Astrocyte (in vitro differentiated cells and primary cell): ENCODE measurements at places on chromosomes 5 and 9.

DNA sequence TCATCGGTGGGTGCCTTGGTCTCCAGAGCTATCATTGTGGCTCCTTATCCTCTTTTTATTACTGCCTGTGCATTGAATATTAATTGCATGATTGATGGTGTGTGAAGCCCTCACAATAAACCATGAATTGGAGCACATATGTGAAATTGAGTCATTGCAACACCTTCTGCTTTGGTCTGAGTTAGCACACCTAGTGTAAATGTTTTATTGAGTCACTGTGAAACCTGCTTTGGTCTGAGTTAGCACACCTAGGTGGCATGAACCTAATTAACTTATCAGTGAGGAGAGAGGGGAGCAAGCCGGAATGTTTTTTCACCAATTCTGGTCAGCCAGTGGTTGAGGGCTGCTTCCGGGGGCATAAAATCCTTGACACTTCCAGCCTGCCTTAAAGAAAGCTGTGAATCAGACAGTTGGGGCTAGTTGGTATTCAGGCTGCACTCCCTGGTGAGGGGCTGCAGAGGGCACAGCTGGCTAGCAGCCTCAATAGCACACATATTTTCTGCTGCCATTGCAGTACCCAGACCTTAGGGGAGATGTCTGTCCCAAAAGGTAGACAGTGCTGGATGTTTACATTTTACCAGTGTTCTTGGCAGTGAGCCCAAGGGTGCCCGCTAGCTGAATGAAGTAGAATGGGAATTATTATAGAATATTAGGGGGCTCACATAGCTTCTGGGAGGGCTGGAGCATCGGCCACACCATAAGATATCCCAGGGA, 76.5 kb upstream of the GOLM1 start:
- DNase-seq, result no peak

DNA sequence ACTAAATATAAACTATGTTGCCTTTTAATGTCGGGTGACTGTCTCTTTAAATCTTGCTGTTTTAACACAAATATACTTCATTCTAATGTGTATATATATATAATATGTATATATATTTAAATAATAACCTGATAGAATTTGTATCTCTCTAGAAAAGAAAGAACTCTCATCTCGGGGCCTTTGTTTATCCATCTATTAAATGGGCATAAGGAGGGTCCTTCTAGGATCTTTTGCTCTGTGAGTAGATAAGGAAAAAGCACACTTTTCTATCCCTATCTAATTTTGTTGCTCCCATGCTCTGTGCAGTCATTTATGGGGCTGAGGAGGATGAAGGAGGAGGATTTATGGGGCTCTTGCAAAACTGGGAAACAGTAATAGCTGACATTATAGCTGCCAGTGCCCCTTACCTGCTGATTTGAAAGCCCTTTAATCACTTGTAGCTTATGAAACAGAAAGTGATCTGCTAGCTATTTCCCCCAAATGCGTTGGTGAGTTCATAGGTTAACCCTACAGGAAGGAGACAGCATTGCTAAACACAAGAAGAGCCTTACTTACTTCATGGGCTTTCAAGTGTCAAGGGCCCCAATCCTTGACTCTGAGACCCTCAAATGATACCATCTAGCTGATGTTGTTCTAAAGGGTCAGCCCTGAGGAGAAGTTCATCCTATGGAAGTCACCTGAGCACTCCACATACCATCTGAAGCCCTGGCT, 5.8 kb upstream of the PPARGC1B start:
- no peak for DNase-seq

DNA sequence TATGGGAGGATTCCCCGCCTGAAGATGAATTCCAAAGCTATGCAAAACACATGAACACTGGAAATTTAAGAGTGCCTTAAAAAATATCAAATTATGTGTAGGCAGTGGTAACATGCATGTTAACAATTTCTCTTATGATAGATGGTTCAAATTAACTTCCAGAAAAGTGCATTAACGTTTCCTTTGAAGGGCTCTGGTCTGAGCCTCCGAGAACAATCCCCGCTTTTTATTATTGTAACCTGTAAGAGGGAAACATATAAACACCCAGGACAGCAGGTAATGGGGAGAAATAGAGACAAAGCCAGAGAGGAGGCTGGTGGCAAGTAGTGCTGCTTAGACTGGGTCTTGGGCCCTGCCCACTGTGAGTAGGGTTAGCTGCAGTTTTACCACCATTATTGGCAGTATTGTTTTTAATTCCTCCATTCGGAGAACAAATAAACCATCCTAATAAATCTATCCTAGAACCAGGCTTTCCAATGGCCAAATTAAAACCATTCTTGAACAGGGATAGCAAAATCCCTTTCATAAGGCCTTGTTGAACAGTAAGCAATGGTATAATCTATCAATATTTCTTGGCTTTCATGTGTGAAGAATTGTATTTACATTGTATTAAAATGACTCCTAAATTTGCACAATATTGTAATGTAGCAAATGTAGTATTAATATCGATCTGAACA, 6.3 kb downstream of the NR2F1 start:
- DNase-seq, result no peak

GRCh38 chr9:32441678-32442077, 57.2 kb downstream of the ACO1 start:
- DNase-seq, result no peak

DNA sequence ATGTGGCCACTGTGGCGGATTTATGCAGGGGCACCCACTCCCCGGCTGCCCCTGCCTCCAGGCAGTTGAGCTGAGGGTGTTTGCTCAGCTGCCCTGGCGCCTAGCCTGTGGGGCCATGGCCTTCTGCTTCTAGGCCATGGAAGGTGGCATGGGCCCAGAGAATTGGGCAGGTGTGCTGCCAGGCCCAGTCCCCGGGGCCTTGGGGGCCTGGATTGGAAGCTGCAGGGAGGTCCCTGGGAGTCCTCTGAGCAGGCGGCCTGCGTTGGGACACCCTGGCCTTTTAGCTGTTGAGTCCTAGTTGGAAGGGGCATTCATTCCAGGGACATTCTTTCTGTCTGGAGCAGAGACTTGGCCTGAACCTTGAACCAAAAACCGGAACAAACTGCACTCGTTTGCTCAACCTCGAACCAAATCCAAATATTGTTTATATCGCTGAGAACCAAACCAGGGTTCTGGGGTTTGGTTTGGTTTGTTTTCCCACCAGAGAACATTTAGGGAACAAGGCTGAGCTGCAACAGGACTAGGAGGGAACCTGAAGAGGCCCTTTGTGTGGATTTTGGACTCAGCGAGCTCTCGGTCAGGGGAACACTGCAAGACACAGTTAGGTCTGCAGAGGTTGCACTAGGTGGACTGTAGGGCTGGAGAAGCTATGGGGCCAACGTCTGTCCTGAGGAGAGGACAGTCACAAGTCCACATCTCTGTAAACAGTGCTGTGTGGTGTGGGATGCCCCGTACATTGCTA, 116.8 kb downstream of the BOD1 start:
- DNase-seq, result no peak

DNA sequence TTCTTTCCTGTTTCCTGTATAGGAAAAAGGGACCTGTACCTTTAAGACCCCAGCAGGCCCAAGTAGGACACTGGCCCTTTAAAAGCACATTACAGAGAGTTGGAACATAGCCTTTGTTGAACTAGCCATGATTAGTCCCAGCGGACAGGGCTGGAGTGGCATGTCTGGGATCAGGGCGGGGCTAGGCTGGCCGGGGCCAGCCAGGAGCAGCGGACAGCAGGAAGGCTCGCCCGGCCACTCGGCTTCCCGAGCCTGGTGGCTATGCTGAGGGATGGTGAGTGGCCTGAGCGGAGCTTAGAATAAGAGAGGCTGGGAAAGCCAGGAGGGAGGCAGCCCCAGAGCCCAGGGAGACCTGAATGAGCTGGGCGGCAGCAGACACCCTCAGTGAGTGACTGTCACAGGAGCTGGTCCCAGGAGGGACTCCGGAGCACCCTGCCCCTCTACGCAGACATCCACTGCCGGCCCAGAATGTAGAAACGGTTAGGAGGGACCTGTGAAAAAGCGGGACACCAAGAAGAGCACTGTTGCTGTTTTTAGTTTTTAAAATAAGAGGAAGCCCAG, 92.1 kb downstream of the DAB2IP start:
- peak; percentile 75 for DNase-seq

GRCh38 chr5:173869316-173869715, 18.8 kb upstream of the CPEB4 start:
- no peak for DNase-seq

DNA sequence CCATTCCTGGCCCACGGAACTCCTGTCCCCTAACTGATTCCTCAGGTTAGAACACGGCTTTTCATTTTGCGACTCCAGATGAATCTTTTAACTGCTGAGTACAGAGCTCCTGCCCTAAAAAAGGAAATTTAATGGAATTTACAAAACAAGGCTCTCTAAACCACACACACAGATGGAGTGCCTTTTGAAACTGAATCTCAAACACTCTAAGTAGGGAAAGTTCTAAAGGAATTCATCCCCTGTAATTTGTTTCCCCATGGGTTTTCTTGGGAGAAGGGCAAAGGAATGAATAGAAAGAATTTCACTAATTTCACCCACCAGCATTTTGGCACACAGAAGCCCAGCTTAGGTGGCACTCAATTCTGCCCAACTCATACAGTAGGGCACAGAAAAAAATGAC, 106.5 kb downstream of the THBS4 start:
- no peak for DNase-seq

DNA sequence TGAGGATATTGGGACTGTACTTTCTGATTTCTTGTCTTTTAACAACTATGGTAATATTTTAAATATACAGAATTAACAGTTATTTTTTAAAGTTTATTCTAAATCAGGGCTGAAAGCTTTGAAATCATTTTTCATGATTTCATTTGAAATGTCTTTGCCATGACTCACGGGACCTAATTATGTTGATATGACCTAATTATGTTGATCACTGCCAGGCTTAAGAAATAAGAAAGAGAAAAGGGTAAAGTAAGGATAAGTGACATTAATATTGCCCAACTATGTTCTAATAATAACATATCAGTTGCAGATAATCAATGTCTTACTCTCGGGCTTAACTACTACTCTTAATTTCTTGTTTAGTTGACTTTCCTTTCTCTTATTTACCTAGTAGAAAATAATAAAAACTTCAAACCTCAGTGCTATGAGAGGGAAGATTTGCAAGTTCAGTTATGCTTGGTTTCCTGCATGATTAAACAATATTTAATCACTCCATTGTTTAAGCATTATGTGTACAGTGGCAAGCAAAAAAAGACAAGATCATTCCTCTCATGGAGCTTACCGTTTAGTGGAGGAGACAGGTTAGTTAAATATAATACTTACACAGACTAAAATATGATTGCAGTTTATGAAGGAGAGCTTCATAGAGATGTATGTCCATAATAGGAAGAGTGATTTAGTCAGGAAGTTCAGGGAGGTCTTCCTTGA, 67.0 kb upstream of the EIF4EBP3 start:
- DNase-seq, result peak; percentile 49

DNA sequence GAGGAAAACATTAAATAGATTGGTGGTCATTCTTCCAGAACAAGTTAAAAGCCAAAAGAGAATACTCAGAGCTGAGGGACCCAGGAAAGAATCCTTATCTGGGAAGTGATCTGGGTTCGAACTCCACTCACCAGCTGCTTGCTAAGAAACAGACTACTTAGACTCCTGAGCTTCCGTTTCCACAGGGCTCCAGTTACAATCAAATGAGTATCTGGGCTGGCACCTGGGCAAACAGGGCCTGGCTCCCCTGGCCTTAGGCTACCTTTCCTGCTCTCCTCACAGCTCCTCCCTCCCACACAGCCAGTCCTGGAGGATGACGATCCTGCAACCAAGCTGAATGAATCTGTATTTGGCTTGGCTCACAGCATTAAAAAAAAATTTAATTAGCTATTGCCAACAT, 2.5 kb downstream of the MAPK9 start:
- DNase-seq, result no peak

DNA sequence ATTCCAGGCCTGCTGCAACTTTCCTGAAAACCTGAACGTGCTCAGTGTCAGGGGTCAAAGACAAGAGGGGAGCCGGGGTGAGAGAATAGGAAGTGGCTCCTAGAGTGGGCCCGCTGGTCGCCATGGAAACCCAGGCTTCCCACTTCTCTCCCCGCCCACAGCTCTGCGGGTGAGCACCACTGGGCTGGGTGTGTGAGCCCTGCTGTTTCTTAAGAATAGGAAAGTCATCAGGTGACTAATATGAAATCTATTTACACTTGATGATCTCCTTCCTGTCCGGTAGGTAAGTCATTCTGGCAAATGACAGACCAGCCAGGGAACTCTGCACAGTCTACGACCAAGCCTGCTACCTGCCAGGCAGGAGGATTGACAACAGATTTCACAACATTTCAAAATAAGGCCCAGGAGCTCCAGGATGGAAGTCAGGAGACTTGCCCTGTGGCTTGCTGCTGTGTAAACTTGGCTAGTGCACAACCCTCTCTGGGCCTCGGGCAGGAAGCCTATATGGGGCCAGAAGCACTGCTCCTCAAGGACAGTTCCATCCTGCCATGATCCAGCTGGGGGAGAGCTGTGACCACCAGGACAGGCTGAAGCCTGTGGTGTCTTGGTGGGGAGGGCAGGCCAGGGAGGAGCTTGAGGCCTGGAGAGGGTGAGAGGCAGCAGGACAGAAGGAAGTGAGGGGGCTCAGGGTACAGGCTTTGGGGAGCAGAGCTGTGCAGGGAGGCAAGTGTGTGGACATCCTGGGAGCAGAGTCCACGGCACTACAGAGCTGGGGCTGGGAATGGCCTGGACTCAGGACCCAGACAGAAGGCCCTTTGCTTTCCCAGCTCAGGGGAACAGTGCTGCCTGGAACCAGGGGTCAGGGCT, 60.6 kb downstream of the SHB start:
- DNase-seq, result peak; percentile 94

- peak; percentile 33 for DNase-seq
Observed at GRCh38 chr9:33273266-33273971, 8.6 kb downstream of the CHMP5 start.

DNA sequence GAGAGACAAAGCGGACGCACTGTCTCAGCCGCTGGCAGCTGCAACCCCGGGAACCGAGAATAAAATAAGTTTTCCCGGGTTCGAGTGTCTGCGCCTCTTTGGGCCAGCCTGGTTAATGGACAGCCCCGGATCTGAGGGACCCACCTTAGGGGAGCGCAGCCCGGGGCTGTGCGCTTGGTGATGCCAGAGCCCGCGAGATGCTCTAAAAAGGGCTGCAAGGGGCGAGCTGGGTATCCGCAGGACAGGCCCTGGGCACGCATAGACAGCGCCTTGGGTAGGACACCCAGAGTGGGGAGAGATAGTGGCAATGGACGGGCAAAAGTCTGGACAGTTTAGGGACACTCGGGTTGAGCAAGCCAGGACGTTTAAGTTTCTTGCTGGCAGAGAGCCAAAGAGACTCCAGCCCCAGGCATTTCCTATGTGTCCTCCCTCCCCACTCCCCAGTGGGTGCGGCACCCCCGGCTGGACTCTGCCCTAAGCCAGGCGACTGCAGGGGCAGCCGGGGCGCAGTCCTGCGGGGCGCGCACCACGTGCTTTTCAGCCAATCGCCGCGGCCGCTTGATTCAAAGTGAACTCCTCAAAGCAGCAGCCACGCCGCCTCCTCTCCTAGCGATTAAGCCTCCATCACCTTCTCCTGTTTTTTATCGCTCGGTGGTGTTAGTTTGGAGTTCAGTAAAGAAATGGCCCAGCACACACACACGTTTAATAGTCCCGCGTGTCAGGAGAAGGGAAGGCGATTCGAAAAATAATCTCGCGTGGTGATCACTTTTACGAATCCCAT, 616 bp upstream of the ENC1 start:
- DNase-seq, result peak; percentile 72

GRCh38 chr5:110034056-110034600, 344.4 kb downstream of the MAN2A1 start:
- no peak for DNase-seq
